ENCODE measurements at places on chromosomes 3 and 15.

GRCh38 chr15:57019496-57020160 lies 101.2 kb downstream of the TCF12 start:
- DNase-seq, result no peak

GRCh38 chr3:15390460-15390859 lies 36.9 kb downstream of the METTL6 start:
- no peak for DNase-seq

- peak; percentile 61 for DNase-seq
Measured at GRCh38 chr15:99909592-99910295, 176.5 kb upstream of the LYSMD4 start.

DNA sequence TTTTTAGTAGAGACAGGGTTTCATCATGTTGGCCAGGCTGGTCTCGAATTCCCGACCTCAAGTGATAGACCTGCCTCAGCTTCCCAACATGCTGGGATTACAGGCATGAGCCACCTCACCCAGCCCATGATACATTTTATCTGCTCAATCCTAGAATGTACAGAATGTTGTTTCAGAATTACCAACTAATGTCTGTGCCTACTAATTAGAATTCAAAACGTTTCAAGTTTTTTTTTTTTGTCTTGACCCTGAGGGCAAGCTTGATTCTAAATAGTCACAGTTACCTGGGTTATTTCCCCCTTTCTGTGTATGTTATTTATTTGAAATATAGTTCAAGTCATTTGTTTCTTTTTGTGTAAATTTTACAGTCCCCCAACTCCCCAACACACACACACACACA lies 5.3 kb upstream of the KIF23 start:
- no peak for DNase-seq

- DNase-seq, result no peak
Measured at GRCh38 chr3:124530916-124531315, 199.3 kb upstream of the UMPS start.

GRCh38 chr15:100311154-100311625 lies 30.6 kb downstream of the ADAMTS17 start:
- DNase-seq, result no peak

DNA sequence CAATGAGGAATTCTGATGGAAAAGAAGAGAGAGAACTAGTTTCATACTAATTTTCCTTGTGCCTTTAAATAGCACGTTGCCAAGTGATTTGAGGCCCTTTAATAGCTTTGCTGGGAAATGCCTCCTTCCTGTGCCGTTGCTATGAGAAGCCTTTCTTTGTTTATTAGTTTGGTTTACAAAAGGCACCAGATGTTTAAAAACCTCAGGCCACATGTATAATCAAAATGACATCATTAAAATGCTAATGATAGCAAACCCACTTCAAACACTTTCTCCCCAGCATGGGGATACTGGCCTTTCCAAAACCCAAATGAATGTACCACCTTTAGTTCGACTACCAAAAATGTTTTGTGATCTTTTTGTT lies 50.0 kb upstream of the TBC1D23 start:
- DNase-seq, result no peak

- DNase-seq, result no peak
Measured at GRCh38 chr15:58510715-58511598, 79.2 kb downstream of the LIPC start.

All from GM13976 (cell line).